ENCODE measurements at places on chromosomes 13 and 19. TPM values are rescaled to one million over a fixed set of nuclear protein-coding genes. Genes with fewer than 3 reads are reported as not detected.

DNA sequence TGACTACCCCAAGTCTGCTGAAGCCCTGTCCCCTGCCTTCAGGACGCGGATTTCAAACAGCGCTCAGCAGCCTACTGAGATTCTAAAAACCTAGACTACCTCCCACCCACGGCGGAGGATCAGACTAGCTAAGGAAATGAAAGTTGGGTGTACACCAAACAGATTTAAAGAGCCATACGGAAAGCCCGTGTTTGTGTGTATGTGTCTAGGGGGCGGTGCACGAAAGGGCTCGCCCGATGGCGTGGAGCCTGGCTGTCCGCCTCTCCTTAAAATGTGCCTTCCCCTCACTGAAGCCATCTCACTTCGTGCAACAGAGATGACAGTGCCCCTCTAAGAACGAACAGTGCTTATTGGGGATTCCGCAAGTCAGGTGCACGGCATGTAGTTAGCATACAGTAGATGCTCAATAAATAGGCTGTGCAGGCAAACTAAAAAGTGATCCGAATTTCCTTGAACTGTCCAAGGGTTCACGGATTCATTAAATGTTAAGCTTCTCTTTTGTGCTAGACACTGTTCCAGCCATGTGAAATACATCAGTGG lies 639 bp downstream of the LENG1 start:
- DNase-seq, result no peak

DNA sequence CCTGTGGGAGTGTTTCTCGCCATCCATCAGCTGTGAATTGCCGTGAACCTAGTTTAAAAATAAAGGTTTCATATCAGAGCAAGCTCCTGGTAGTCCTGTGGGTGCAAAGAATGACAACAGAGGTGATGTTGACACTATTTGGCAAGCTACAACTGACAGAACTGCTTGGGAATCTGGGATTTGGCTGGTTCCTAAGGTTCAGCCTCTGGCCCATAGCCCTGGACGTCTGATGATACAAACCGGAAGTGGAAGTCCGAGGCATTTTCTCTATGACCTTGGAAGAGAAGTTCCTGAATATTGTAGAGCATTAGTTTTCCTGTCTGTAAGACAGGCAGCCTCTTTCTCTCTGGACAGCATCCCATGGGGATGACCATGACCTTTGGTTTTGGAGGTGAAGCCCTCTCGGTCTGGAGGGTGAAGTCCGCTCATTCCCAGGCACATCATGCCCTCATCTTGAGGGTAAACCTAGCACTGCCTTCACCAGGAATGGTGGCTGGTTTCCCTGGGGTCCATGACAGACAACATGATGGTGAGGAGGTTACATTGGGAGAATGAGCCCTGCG lies 29.1 kb downstream of the GATAD2A start:
- no peak for DNase-seq

- no peak for DNase-seq
Observed at GRCh38 chr13:50323440-50324065, 308.3 kb downstream of the KCNRG start.

GRCh38 chr19:947707-948539 lies 22.1 kb downstream of the ARID3A start:
- no peak for DNase-seq

DNA sequence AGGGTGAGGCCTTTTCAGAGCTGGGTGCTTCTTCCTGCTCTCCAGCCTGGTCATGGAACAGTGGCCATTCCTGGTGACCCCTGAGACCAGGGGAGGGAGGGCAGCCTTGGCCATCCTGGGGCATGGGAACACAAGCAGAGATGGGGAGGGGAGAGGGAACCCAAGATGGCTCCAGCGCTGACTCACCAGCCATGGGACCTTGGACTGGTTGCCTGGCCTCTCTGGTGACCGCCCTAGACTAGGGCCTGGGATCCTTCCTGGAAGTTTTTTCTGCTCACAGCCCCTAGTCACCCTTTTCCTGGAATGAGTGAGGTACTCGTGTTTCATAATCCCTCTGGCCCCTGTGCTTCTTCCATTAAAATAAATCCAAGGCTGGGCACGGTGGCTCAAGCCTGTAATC lies 3.3 kb upstream of the OPA3 start:
- no peak for DNase-seq

The UTP14C gene
- 10.3 TPM for total RNA-seq

- DNase-seq, result no peak
Observed at GRCh38 chr19:55809381-55810058, 22.3 kb downstream of the NLRP11 start.

DNA sequence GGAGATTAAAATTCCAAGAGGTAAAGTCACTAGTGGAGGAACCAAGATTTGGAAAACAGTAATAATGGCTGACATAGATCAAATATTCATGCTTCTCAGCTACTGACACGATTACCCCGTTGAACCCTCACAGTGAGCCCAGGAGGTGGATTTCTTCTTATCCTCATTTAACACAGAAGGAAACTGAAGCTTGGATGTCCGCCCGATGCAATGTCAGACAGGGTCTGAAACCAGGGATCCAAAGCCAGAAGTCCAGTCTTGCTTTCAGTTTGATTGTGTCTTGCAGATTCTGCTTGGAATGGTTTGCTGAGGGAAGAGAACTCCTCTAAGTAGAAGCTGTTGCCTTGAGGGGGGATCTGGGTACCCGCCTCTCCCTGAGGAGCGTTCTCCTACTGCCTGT lies 404.7 kb downstream of the KCNRG start:
- DNase-seq, result no peak

DNA sequence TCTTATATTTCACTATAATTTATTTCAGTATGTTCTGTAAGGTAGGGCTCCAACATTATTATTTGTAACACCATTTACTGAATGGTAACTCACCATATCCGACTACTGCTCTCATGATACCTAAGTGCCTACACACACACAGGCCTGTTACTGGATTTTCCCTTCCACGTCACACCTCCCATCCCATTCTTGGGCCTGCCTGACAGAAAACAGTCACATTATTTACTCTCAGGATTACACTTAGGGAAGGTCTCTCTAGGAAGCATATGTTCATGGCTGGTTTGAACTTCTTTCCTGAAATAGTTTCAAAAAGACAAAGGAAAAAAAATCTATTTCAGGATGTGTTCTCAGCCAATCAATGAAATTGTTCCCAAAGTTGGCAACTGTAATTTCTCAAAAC lies 102.3 kb upstream of the DOCK9 start:
- no peak for DNase-seq

GRCh38 chr19:28642787-28643683 lies 569.9 kb downstream of the UQCRFS1 start:
- DNase-seq, result no peak

The ERFL gene
- total RNA-seq, result 0.83 TPM

DNA sequence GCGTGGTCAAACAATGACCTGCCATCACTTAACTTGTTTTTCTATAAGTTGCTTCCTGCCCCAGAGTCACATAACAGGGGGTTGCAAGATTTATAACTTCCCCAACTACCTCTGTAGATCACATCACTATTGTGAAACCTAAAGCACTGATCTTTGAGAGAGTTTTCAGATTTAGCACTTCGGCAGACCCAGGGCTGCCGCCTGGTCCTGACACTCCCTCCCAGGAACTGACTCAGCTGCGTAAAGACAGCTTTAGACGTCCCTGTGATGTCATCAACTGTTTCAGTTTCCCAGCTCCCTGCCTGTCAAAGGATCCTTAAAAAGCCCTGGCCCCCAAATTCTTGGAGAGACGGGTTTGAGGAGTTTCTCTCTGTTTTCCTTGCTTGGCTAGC lies 33.3 kb downstream of the IGFL2 start:
- no peak for DNase-seq

The ZNF549 gene
- 4.1 TPM for total RNA-seq

DNA sequence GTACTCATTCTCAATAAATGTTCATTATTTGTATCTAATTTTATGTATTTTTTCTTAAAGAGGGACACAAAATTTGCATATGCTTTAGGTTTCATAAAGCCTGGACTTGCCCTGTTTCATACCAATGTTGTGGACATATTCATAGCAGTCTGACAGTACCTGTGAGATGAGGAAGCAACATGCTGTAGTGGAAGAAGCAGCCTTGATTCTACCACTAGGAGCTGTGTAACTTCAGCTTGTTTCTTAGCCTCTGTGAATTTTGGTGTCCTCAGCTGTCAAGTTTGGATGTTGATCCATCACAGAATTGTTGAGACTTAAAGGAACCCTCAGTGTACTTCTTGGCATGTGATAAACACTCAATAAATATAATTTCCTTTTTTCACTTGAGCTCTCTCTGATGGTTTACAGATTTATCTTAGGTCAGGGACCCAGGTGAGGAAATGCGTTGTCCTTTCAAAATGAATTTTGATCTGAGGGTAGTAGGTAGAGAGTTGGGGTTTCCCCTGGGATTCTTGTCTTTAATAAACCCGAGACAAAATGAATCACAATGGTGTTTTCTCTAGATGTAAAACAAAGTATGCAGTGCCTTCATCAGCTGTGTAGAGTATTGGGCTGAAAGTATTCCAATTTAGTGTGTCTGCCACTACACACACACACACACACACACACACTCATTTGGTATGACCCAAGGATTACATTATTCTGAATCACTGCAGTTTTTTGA lies 152.1 kb downstream of the KCNRG start:
- no peak for DNase-seq

The ACP7 gene
- not detected for total RNA-seq

DNA sequence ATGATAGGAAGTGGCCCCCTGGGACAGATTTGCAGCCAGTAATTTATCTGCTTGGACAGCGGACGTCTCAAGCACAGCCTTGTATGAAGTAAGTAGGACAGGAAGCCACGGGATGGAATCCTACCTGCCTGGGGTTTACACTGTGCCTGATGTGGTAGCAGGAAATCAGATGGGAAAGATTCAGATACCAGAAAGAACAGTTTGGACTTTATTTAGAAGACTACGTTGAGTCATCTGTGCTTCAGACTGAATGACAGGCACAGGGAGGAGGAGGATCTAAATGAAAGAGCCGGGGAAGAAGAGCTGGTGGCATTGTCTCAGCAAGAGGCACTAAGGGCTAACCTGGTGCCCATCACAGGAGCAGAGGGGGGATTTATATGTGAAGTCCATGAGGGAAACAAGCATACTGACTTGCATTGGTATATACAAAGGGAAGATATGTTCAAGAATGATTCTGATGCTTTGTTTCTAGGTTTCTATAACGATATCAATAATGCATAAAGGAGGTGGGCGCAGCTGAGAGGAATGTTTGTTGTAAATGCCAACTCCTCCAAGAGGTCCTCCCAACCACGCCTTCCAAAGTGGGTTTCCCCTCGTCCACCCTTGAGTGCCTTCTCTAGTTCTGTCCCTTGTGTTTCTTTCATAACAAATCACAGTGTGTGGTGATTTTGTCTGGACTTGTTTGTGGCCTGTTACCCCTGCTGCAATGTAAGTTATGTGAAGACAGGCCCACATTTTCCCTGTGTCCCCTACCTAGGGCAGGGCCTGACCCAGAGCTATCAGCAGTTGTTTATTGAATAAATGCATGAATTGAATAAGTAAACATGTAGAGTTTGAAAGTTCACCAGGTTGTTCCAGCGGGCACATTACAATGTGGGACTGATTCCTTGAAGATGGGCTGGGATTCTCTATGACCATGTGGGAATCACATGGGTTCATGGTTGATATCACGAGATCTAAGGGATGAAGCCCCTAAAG lies 328.4 kb downstream of the SLC7A1 start:
- DNase-seq, result no peak

DNA sequence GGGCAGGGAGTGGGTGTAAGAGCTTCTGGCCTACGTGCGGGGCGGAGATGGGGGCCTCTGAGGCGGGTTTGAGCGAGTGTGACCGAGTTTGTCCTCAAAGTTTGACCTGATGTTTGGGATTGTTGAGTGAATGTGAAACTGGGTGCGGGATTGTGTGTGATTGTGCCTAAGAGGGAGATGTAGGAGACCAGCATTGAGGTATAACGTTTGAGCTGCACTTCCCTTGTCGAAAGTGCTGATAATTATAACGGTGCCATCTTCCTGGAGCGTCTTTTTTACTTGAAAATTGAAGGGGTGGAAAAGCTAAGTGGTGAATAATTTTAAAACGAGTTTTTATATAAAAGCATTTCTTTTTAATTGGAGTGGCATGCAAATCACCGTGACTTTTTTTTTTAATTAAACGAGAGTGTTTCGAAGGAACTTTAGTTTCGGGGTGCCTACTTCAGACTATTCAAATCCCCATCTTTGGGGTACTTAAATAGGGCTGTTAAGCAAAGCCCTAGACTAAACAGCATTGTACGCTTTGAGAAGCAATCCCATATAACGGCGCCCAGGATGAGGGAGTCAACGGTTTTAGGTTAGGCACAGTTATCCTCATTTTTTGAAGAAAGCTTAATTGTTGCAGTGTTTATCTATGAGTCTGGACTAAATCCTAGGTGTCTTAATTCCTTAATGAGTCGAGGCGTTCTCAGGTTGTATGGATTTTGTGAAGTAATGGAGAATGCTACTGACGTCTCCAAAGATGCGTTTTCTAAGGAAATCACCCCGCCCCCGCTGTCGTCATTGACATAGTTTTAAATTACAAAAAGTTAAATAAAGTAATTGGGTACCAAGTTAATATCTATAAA lies 594 bp downstream of the ZNF146 start:
- DNase-seq, result no peak

The FKRP gene
- 28.9 TPM for total RNA-seq

GRCh38 chr13:100533588-100534041 lies 55.0 kb downstream of the GGACT start:
- no peak for DNase-seq

- DNase-seq, result no peak
Observed at GRCh38 chr13:25401958-25402357, 30.2 kb downstream of the ATP8A2 start.

DNA sequence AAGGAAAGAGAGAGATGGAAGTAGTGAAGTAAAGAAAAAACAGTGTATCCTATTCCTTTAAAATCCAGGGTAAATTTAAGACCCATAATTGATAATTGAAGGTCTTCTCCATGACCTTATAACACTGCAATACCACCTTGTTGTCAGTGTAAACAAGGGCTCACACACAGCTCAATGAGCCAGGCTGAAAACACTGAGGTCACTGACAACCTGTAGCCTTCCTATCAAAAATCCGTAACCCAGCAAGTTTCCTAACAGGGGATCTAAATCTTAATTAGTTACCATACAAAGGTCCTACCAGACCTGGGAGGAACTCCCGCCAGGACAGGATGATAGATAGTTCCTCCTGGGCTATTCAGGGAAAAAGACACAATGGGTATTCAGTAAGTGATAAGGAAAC lies 1677.1 kb downstream of the OLFM4 start:
- DNase-seq, result no peak

- no peak for DNase-seq
Observed at GRCh38 chr13:96141032-96141431, 51.1 kb downstream of the HS6ST3 start.

The FXYD3 gene
- 0.23 TPM for total RNA-seq

Data from activated T-cell treated with anti-CD3 and anti-CD28 coated beads, Interleukin-2, amount 50 U/mL, for 4 hours (primary cell).